ENCODE measurements at places on chromosomes 12 and 14.

DNA sequence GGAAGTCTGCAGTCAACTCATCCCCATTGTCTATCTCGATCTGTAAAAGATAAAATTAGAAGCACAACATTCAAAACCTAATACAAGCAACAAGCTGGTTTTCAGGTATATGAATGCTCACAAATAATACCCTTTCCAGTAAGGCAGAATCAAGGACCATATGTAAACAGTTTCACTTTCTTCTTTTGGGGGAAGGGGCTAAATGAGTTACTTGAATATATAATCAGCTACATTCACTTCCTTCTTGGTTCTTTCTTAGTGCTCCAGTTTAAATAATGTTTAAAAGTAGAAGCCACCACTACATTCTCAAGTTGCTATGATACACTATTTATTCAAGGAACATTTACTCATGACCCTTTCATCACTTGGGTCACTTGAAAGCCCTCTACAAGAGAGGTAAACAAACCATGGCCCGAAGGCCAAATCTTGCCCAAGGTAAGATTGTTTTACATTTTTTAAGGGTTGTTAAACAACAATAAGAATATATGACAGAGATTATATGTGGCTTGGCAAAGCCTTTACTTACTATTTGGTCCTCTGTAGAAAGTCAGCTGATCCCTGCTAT lies 10.3 kb downstream of the TWF1 start:
- DNase-seq: no peak

- DNase-seq: no peak
Measured at GRCh38 chr12:99130808-99131553, 485.9 kb downstream of the APAF1 start.

- DNase-seq: no peak
Measured at GRCh38 chr14:43981135-43981768, 525.8 kb downstream of the FSCB start.

DNA sequence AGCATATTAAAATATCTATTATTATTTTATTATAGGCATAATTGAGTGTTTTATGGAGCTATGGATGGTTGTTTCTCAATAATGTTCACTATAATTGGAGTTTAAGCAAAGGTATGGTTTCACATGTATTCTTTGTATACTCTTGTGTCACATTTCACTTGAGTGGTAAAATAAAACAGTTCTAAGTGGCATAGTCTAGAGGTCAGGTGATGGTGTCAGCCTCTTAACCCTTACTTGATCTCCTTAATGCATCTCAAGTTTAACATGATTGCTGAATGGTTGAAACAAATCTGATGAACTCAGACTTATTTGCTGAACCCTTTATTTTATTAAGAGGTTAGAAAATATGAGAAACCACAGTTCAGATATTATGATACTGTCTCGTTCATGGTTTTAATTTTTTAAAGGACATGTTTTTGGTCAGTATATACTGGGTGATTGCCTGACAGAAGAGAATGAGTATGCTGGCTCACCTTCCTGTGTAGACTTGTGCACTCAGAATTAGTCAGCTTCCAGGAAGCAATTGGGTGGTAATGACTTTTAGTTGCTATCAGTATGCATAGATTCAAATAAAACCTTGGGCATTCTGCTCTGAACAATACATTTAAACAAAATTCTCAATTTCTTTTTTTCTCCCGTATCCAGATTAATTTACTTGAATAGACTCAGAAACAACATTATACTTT lies 464.6 kb downstream of the PCNX1 start:
- DNase-seq: no peak

- peak; percentile 60 for DNase-seq
Measured at GRCh38 chr12:128259556-128260070, 7.4 kb upstream of the TMEM132C start.

GRCh38 chr14:25067600-25067999 lies 17.7 kb upstream of the STXBP6 start:
- DNase-seq: no peak

DNA sequence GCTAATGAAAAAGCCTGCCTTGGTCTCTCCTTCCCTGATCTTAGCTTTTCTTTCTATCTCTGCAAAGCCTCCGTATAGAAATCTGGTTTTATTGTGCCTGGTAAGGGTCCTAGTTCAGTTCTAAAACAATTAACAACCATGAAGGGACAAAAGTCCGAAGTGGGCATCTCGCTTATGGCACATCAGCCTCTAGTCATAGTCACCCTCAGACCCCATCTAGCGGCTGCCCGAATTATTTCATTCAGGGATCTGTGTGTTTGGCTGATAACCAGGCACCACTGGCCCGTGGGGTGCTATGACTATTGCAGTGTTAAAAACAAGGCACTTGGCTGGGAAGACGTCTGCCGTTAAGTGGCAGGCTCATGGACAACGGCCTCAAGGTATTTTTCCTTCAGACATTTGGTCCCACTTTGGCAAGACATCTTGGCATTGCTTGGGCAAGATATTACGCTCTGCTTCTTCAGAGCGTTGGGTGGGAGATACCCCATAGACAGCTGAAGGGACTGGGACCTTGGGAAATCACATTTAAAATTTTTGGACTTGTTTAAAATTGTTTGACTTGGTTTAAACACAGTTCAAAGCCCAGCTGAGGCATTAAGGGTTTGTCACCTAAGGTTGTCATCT lies 87.1 kb downstream of the SINHCAF start:
- peak; percentile 74 for DNase-seq

DNA sequence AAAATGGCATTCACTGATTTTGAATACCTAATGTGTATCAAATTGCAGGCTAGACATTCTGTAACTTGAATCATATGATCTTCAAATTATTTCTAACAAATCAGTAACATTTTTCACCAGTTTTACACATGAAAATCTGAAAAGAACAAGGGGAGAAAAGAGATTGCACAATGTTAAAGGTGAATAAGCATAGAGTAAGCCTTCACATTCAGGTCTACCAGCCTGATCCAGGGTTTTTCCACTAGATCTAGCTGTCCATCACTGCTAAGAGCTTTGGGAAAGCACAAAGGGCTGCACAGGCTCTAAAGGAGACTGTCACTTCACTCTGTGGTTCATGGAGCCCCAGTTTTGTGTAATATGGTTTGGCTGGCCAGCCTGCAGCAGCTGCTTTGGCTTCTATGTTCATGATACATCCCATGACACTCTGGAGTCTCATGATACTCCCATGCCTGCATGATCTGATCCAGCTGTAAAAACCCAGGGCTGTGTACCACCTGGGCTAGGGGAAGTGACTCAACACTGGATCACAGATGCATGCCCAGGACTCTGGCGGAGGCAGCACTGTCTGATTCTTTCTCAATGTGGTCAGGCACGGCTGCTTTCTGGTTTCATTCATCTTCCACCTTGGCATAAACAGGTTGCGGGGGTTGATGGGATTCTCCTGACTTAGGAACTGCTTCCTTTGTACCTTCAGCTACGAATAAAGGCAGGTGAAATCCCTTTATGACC lies 859.7 kb downstream of the GALC start:
- DNase-seq: peak; percentile 22

DNA sequence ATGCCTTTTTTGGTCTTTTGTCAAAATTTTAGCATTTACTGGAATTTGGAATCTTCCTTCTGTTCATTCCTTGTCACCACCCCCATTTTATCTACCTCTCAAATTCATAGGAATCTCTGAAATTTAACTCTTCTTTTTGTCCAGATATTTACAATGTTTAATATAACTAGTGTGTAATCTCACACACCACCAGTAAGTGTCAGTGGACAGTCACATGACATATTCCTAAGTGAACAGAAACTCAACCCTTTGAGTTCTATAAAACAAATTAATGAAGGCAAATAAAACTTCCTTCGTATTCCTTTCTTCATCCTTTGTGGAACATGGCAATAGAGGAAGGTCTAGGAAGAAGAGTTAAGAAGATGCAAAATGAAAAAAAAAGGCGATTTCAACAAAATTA lies 26.6 kb downstream of the ATF7 start:
- DNase-seq: no peak

GRCh38 chr14:88454886-88455285 lies 69.4 kb downstream of the SPATA7 start:
- no peak for DNase-seq

DNA sequence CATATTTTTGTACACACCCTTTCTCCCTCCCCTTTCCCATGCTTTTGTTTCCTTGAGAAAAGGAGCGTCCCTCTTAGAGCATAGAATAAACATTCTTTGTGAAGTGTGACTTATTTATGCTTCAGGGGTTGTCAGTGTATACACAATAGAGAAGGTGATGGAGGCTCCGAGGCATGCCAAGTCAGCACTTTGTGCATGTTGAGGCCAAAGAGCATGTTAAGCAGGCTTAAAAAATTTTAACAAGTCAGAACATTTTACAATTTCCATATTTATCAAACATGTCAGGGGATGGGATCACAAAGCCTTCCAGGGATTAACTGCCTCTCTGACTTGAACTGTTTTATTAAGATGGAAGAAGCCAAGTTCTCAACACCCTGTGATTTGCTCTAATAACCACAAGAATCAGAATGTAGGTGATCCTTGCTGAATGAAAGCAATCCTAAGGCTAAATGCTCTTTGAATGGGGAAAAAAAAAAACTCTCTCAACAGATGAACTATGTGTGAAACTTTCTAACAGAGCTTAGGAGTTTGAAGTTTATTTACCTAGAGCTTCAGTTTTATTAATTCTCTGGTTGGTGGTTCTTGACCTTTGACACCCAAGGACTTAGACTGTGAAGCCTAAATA lies 223.1 kb downstream of the RAD51B start:
- DNase-seq: peak; percentile 25

- DNase-seq: no peak
Measured at GRCh38 chr12:52616680-52617402, 1.5 kb downstream of the KRT73 start.

DNA sequence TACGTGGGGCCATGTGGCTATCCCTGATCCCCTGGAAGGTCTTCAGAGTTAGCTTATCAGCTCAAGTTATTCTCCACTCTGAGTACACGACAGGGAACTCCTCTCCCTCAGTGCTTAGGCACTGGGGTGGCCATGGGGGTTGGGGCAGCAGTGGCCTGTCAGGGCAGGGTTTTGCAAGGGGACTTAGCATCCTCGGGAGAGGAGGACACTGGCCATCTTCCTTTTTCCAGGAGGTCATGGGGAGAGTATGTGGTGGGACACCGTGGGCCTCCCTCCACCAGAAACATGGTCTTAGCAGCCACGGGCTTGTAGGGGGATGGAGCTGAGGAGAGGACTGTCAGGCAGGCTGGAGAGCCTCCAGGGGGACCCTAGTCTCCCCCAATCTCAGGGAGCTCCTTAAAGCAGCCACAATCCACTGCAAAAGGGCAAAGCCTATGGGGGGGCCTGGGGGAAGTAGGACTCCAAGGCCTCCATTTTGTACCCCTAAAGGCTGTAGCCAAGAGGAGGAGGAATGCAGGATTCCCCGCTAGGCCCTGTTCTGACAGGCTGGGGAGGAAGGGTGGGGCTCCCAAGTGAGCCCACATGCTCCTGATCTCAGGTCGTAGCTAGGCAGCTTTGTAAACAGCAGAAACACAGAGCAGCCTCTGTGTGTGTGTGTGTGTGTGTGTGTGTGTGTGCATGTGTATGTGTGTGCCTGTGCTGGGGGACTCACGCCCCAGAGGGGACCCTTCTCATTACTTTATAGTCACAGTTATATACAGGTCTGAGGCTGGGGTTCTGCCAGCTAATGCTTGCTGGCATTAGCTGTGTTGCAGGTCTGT lies 36.6 kb downstream of the KRT80 start:
- no peak for DNase-seq

GRCh38 chr14:58641509-58641908 lies 3.7 kb downstream of the DACT1 start:
- no peak for DNase-seq

- DNase-seq: no peak
Measured at GRCh38 chr14:89644641-89645040, 227.6 kb upstream of the FOXN3 start.

- DNase-seq: no peak
Measured at GRCh38 chr12:93461503-93461902, 5.8 kb upstream of the MRPL42 start.

- DNase-seq: no peak
Measured at GRCh38 chr12:124747426-124748161, 116.1 kb downstream of the SCARB1 start.

- peak; percentile 78 for DNase-seq
Measured at GRCh38 chr12:116539361-116539771, 19.8 kb upstream of the MAP1LC3B2 start.

- DNase-seq: no peak
Measured at GRCh38 chr12:108911915-108912314, 32.0 kb downstream of the DAO start.

- no peak for DNase-seq
Measured at GRCh38 chr14:33999771-34000291, 49.0 kb upstream of the EGLN3 start.

GRCh38 chr12:15151161-15152091 lies 69.8 kb downstream of the RERG start:
- DNase-seq: peak; percentile 24

GRCh38 chr14:71680736-71681387 lies 251.4 kb upstream of the RGS6 start:
- peak; percentile 58 for DNase-seq

GRCh38 chr12:57836442-57837375 lies 9.8 kb downstream of the CTDSP2 start:
- peak; percentile 86 for DNase-seq

DNA sequence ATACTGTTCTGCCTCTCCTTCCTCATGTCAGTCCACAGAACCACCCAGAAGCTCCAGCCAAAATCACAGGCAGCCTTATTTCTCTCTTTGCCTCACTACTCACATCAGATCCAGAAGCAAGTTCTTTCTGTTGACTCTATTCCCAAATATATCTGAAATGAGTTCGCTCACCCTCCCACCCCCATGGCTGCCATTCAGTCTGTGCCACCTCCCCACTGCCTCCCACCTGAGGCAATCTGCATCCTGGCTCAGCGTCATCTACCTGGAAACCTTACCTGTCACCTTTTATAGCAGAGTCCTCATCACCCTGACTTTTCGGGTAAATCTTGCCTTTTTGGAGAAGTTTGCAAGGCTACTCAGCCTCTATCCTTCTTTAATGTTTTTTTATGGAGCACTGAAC lies 501.8 kb downstream of the BCL11B start:
- DNase-seq: no peak

DNA sequence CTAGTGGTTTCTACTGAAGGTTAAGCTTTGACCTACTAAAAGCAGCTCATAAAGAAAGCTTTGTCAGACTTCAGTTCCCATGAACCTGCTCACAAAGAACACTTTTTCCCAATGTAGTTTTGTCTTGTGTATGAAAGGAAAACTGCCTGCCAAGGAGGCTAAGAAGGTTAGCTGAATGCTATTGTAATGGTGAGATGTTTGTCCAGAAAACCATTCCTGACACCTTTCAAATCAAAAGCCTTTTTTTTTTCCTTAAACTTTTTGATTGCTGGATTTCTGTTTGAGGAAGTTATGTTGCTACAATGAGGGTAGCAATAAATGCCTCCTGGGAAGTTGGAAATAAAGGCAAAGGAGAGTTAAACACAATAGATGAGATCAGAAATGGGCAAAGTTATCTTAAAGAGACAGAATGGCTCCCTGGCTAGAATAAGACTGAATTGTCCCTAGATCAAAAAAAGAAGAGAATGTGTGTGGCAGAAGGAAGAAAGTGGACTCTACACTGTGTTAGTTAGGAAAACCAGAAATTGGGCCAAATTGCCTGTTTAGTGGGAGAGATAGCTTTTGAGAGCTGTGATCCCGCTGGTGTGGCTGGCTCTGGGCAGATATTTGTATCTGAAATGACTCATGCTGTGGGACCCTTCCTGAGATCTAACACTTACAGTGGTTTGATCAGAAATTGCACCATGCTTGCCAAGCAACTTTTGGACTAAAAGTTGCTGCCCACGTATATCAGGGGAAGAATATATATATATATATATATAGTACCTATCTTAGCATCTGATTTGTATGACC lies 27.5 kb downstream of the TECPR2 start:
- no peak for DNase-seq

Measured in mesendoderm (in vitro differentiated cells).